ENCODE measurements at places on chromosomes 2 and 18. TPM values are rescaled to one million over a fixed set of nuclear protein-coding genes. Genes with fewer than 3 reads are reported as not detected.

DNA sequence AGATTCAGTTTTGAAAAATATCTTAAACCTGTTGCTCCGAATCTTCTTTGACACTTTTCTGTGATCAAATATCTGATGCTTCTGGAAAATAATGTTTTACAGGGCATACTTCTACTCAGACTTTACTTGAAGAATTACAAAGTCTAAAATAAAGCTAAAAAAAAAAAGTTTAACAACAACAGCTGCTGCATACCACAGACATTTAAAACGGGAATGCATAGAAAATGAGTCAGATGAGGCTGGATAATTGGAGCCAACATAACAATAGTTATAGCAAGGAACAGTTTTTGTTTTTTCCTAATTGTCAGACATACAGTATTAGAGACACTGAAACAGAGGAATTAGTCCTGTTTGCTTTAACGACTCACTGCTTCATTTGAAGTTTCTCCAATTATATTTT, 1090.2 kb downstream of the SUCLG1 start:
- DNase-seq = no peak

Gene BMP10
- 0.35 TPM for total RNA-seq

GRCh38 chr2:158142568-158143332, 41.1 kb downstream of the UPP2 start:
- DNase-seq = no peak

Gene RTP5
- not detected for total RNA-seq

GRCh38 chr2:36789181-36789804, 92.8 kb downstream of the VIT start:
- DNase-seq = no peak

DNA sequence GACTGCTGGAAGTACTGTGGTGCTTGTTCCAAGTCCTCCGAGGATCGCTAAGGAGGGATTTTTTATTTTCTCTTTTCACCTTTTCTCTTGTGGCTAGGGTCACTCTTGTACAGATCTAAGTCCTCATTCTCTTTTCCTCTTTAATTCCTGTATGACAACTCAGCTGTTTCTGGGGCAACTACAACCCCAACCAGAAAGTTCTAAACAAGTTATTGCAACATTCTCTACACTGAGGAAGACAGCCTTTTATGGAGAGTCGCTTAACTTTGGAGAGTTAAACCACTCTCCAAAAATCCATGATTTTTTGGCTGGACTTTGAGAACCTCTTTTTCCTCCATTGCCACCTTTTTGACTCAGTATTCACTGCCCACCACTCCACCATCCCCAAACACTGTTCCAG, 74.0 kb upstream of the SESTD1 start:
- DNase-seq = no peak

GRCh38 chr2:43305012-43305411, 78.6 kb upstream of the ZFP36L2 start:
- DNase-seq = no peak

GRCh38 chr2:71500426-71501079, 47.2 kb downstream of the DYSF start:
- no peak for DNase-seq
